CD4-positive, alpha-beta T cell treated with Interferon alpha-2 for 1 hour (primary cell): ENCODE measurements at places on chromosomes 16 and 17.
A peak's percentile ranks its signal among the peaks of the same experiment; 100 is the strongest.

DNA sequence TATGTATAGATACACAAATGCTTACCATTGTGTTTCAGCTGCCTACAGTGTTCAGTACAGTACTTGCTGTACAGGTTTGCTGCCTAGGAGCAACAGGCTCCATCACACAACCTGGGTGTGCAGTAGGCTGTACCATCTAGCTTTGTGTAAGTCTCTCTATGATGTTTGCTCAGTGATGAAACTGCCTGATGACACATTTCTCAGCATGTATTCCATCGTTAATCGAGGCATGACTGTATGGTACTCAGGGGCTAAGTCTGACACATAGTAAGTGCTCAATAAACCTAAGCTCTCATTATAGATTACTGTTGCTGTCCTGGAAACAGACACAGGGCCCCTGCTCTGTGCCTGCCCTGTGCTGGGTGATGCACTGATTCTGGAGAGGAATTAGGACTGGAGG is 18.1 kb downstream of the KCNJ12 start:
- DNase-seq = no peak

GRCh38 chr17:68511254-68511670 is 968 bp upstream of the PRKAR1A start:
- no peak for DNase-seq

- DNase-seq = no peak
Measured at GRCh38 chr17:49646391-49647255, 31.3 kb downstream of the SPOP start.

- DNase-seq = no peak
Measured at GRCh38 chr17:62321451-62321850, 58.9 kb upstream of the EFCAB3 start.

DNA sequence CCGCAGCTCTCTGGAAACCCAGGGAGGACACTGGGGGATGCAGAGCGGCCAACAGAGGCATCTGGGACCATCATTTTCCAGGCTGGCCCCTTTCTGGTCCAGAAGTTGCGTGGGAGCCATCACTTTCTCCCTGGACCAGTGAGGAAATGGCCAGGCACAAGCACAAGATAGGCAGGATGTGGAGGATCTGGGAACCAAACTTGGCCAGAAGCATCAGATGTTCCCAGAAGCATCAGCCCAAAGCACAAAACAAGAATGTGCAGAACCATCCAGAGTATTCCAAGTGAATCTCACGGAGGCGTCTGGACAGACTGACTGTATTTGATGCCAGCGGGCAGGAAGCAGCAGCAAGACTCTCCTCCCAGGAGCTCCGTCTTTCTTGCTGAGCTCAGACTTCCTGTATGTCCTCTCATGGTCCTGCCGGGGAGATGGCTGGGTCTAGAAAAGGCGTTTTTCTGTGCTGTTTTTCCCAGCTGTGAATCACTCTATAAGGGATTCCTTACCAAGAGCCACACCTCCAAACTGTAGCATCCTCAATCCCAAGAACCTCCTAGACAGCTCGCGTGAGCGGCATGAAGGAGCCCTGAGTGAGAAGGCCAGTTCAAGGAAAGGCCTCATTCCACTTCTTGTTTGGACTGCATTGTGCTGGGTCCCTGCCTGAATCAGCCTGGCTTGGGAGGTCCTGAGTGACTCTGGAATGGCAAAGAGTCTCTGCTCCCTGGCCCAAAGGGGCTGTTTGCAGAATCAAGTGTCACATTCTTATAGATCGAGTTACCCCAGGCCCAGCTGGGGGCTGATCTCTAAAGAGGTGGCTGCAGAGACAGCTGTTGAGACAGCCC is 49.5 kb upstream of the MTSS2 start:
- no peak for DNase-seq

DNA sequence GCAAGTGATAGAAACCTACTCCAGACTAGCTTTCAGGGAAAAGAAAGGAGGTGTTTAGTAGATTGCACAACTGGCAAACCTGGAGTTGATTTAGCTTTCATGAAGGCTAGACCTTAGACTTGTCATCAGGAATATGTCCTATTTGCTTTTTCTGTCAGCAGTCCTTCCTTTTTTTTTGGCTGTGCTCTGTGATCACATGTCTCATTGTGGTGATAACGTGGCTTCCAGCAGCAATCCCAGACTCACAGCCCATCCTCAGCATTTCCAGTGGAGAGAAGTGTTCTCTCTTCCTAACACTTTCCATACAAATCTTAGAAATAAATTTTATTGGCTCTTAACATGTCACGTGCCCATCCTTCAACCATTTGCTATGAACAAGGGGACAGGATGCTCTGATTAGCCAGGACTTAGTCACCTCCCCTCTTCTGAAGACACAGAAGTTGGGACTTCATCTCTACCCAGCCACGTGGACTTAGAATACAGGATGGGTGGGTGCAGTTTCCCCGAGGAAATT is 74.7 kb downstream of the CDH13 start:
- no peak for DNase-seq

- DNase-seq = peak; percentile 84
Measured at GRCh38 chr16:25257470-25257955, at the start of gene ZKSCAN2. Gene ZKSCAN2, minus strand, starts transcription at chr16:25257845. Its CDS starts 718 bp downstream, at chr16:25257127.

GRCh38 chr17:71937914-71938313 is 182.9 kb upstream of the SOX9 start:
- DNase-seq = no peak
